ENCODE measurements at places on chromosomes 1 and 21. TPM values are rescaled to one million over a fixed set of nuclear protein-coding genes. Genes with fewer than 3 reads are reported as not detected.

DNA sequence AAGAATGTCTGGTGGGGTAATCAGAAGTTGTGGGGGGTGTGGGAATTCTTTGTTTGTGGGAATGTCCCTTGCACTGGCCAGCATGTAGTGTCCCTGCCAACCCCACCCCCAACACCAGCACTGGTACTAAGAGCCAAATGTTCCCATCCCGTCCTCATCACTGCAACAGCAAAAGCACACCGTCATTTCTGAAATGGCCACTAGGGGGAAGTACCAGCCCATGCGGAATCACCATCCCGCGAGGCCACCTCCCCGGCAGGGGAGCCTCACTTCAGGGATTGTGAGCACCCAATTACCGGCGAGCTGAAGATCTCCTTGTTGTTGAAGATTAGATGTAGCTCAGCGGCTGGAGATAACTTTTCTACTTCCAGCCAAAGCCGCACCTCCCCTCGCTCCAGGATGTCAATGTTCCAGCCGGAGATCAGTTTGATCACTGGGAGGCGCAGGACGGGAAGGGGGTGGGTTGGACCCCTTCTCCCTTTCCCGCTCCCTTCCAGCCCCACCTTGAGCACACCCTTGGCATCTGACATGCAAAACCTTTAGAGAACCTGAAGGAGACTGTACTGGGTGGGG is 41.0 kb downstream of the MYOM3 start:
- DNase-seq = peak; percentile 61

- no peak for DNase-seq
Observed at GRCh38 chr21:20802631-20803260, 195.5 kb upstream of the NCAM2 start.

The TSTD1 gene
- total RNA-seq = 66.8 TPM

DNA sequence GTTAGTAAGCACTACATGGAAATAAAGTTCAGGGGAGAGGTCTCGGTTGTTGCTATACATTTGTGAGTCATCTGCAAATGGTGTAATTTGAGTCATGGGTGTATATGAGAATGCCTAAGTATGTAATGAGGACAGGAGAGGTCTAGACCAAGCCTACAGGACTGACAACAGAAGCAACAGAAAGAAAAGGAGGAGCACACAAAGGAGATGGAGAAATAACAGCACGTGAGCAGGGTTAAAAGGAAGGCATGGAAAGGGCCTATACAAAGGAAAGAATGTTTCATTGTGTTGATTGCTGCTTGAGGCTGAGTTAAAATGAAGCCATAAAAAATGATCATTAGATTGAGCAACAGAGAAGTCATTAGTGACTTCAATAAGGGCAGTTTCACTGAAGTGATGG is 28.0 kb upstream of the PRKAA2 start:
- no peak for DNase-seq

GRCh38 chr1:10628685-10629084 is 153.9 kb downstream of the PEX14 start:
- DNase-seq = no peak

DNA sequence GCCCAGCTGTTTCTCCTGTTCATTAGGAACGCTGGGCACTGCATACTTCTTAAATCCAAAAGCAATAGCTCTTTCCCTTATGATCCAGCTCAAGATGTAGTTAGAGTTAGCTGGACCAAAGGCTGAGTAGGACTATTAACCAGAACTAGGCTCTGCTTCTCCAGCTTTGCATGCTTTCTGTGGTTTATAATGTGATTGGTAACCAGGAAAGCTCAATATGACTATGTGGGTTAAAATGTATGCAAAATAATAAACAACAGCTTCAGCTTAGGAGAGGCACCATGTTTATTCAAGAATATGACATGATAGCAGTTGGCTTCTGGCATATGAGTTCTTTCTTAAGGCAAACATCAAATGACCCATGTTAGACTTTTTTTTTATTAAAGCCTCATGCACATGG is 73.8 kb downstream of the LYPLAL1 start:
- no peak for DNase-seq

GRCh38 chr1:93142161-93142560 is 38.1 kb downstream of the TMED5 start:
- no peak for DNase-seq

- DNase-seq = no peak
Observed at GRCh38 chr1:25695090-25695770, 78.6 kb downstream of the MAN1C1 start.

GRCh38 chr1:32066489-32066873 is 6.3 kb upstream of the TMEM39B start:
- DNase-seq = no peak

GRCh38 chr1:99829269-99829668 is 20.9 kb upstream of the AGL start:
- no peak for DNase-seq

GRCh38 chr1:33872683-33873082 is 8.8 kb downstream of the HMGB4 start:
- DNase-seq = no peak
